ENCODE measurements at places on chromosomes 12 and 14. TPM values are rescaled to one million over a fixed set of nuclear protein-coding genes. Genes with fewer than 3 reads are reported as not detected.

Gene PTGR2
- 9.4 TPM for polyA plus RNA-seq

Gene RASSF9
- polyA plus RNA-seq: 0.33 TPM

Gene RBP5
- 80.2 TPM for polyA plus RNA-seq

Gene GPR137C
- polyA plus RNA-seq: 0.14 TPM

Gene GPR84
- polyA plus RNA-seq: 0.09 TPM

Gene TSHR
- polyA plus RNA-seq: 3.2 TPM

Gene DLGAP5
- 0.93 TPM for polyA plus RNA-seq

Gene GPX2
- polyA plus RNA-seq: 611 TPM

Gene ART4
- polyA plus RNA-seq: 16.1 TPM

Gene TMEM117
- 2.0 TPM for polyA plus RNA-seq

Gene LALBA
- not detected for polyA plus RNA-seq

Gene PLCZ1
- 0.42 TPM for polyA plus RNA-seq

Gene DNAAF2
- polyA plus RNA-seq: 4.2 TPM
